DND-41 (cell line): ENCODE measurements at places on chromosomes 2 and 18.

DNA sequence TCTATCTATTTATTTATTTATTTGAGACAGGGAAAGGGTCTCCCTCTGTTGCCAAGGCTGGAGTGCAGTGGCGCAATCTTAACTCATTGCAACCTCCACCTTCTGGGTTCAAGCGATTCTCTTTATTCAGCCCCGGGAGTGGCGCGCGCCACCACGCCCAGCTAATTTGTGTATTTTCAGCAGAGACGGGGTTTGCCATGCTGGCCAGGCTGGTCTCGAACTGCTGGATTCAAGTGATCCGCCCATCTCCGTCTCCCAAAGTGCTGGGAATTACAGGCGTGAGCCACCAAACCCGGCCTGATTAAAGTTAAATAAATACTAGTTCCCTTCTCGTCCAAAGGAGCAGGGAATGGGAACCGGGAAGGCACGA is 4.2 kb upstream of the CTDSP1 start:
- DNase-seq = no peak

DNA sequence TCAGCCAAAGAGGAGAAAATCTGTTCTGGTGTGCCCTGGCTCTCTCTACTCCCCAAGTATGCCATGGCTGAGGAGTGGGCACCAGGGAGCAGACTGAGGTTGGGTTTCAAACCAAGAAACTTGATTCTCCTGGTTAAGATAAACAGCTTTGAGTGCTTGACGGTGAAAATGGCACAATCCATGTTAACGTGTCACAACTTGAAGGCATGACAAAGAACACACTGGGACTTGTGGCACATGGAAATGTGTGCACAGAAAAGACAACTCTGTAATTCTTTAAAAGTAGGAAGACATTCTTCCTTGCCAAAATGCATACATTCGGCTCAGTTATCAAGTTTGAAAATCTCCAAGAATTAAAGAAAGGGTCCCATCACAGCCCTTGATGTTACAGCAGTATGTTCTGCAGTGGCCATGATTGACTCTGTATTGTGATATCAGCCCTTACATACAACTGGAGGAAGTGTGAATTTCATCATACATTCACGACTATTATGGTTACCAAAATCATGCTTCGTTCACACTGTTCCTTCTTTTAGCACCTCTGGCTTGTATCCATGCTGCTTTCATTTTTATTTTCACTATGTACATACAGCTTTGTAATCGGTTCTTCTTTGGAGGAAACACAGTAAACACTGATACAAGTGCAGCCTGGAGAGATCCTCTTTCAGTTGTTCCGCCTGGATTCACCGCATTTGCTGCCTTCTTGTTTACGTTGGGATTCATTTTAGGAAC is 15.6 kb upstream of the ACTG2 start:
- DNase-seq = no peak

DNA sequence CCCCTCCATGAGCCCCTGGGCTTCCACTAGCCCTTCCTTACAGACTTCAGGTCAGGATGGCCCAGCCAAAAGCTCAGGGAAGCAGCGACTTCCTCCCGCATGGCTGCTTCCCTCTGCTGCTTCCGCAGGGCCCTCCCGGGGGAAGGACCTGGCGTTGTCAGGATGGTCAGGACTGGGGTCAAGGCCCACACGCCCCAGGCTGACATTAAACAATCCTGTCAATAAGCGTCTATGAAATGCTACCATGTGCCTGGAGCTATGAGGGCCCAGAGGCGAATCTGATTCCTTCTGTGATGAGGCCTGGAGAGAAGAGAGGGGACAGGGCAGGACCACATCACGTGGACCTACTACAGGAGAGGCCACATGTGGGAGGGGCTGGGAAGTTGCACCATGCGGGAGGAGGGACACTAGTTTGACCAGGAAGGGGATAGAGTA is 17.3 kb downstream of the CYS1 start:
- DNase-seq = no peak

- DNase-seq = no peak
Observed at GRCh38 chr18:48619016-48619415, 80.2 kb downstream of the CTIF start.

GRCh38 chr2:152603166-152603565 is 114.1 kb downstream of the PRPF40A start:
- DNase-seq = no peak

DNA sequence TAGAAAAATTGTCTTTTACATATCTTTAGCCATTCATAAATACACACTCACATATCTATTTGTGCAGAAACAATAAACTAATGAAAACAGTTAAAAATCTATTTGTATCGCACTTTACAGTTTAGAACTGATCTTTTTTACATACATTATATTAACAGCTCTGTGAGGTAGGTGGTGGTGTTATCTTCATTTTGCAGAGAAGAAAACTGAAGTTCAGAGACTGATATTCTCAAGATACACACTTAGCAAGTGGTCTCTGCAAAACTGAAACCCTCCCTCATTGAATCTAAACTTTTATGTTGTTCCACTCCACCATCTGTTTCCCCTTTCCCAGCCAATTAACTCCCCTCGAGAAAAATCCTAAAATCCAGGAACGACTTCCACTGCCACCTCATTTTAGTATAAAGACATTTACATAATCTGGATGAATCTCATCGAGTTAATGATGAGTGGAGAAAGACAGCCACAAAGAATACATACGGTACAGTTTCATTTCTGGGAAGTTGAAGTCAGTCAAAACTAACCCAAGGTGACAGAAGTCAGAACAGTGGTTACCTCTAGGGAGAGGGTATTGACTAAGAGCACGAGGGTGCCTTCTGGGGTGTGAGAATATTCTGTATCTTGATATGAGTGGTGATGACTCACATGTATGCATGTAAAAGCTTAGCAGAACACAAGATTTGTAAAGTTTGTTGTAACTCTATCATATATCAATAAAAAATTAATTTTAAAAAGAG is 524.2 kb upstream of the TCF4 start:
- DNase-seq = no peak

DNA sequence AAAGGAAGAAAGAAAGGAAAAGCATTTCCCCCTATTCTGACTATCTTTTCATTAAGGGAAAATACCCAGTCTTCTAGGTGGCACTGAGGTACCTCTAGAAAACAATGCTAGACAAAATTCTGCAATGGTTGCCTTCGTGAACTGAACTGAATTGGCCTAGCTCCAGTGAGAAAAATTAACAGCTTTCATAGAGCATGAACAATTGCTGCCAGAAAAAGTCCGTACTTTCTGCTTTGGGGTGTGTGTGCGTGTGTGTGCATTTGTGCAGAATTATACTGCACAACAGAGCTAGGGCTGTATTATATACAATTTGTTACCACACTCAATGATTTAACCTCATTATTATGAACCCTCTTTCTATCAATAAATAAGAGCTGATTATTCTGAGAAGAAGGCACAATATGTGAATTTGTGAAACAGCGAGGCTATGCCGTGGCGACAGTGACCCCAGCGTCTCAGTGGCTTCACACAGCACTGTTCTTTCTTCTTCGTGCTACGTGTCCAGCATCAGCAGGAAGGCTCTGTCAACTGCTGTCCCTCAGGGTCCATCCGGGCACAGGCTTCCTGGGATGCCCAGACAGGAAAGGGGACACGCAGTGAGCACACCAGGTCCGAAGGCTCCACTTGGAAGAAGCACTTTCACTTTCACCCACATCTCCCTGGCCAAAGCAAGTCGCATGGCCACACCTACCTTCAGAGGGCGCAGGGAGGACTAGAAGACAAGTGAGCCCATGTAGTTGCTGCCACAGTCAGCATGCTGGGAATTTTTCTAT is 47.5 kb downstream of the PTGR3 start:
- peak; percentile 63 for DNase-seq

- no peak for DNase-seq
Observed at GRCh38 chr2:198293281-198293680, 488.9 kb downstream of the PLCL1 start.

GRCh38 chr2:71790226-71791060 is 337.1 kb downstream of the DYSF start:
- DNase-seq = no peak

- DNase-seq = no peak
Observed at GRCh38 chr2:150140777-150141176, 346.7 kb downstream of the RND3 start.

- peak; percentile 3 for DNase-seq
Observed at GRCh38 chr2:239611222-239611795, 210.5 kb upstream of the HDAC4 start.
